ENCODE measurements at places on chromosomes 7 and 10. TPM values are rescaled to one million over a fixed set of nuclear protein-coding genes. Genes with fewer than 3 reads are reported as not detected.

The RET gene
- 3.3 TPM for total RNA-seq

The ZNF488 gene
- 1.3 TPM for total RNA-seq

The JCAD gene
- 23.5 TPM for total RNA-seq

- DNase-seq = no peak
- no peaks in the 10 kb centered on the region for H3K4me1 ChIP-seq
- H3K27me3 ChIP-seq = no peaks in the 10 kb centered on the region
- no peak overlapping the region for H3K4me3 ChIP-seq
These were observed 39.0 kb downstream of the CABCOCO1 start for GRCh38 chr10:61701706-61702105.

GRCh38 chr10:49527850-49528249 is 11.1 kb downstream of the ERCC6 start:
- DNase-seq = no peak
- no peaks in the 10 kb centered on the region for H3K27me3 ChIP-seq
- no peak overlapping the region for H3K27ac ChIP-seq
- peaks cover 12% of the 10 kb centered on the region for H3K36me3 ChIP-seq

GRCh38 chr7:2870471-2870931 is 26.4 kb upstream of the GNA12 start:
- H3K27ac ChIP-seq = no peak overlapping the region
- no peaks in the 10 kb centered on the region for H3K36me3 ChIP-seq

- H3K4me1 ChIP-seq = no peaks in the 10 kb centered on the region
- no peaks in the 10 kb centered on the region for H3K36me3 ChIP-seq
- no peaks in the 10 kb centered on the region for H3K27me3 ChIP-seq
- DNase-seq = no peak
- H3K27ac ChIP-seq = no peak overlapping the region
These were observed 2.0 kb upstream of the AASS start for GRCh38 chr7:122145937-122146645.

DNA sequence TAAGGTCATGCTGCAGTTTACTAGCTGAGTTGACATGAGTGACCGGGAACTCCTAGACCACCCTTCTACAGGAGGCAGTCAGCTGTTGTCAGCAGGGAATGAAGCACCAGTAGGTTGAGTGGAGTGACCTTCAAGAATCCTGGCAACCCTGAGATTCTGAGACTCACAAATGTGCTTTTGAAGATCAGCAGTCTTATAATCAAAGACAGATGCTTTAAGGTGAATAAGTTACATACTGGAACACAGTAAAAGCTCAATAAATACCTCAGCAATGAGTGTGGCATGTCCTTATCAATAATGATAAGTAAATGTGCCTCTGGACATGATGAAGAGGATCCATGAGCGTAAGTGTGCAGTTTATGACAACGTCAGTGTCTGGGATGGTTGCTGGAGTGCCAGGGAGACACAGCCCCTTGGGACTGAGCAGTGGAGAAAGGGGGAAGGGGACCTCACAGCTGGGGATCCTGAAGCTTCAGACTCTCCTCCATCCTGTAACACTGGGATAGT is 11.9 kb upstream of the OR6V1 start:
- no peak overlapping the region for H3K27ac ChIP-seq
- H3K4me3 ChIP-seq = no peak overlapping the region
- H3K4me1 ChIP-seq = no peaks in the 10 kb centered on the region
- H3K36me3 ChIP-seq = no peaks in the 10 kb centered on the region

GRCh38 chr10:52284416-52285013 is 29.6 kb upstream of the DKK1 start:
- H3K4me1 ChIP-seq = no peaks in the 10 kb centered on the region
- no peak overlapping the region for H3K27ac ChIP-seq
- DNase-seq = no peak
- no peaks in the 10 kb centered on the region for H3K27me3 ChIP-seq
- H3K4me3 ChIP-seq = no peak overlapping the region

DNA sequence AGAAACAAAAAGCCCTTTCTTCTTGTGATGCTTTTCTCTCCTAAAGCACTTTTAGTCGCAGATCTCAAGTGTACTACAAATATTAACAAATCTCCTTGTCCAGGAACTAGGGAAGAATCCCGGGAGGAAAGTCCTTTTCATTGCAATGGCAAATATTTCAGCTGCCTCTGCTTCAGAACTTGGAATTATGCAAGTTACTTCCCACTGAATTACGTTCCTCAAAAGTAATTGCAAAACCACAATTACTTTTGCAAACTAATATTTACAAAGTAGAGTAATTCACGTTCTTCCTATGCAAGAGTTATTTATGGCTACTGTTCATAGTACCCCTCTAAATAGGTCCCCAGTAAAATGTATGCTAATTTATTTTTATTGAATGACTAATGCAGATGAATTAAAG is 14.5 kb downstream of the PRKCQ start:
- H3K27ac ChIP-seq = no peak overlapping the region
- H3K27me3 ChIP-seq = no peaks in the 10 kb centered on the region
- no peaks in the 10 kb centered on the region for H3K36me3 ChIP-seq
- DNase-seq = no peak
- H3K4me3 ChIP-seq = no peak overlapping the region

DNA sequence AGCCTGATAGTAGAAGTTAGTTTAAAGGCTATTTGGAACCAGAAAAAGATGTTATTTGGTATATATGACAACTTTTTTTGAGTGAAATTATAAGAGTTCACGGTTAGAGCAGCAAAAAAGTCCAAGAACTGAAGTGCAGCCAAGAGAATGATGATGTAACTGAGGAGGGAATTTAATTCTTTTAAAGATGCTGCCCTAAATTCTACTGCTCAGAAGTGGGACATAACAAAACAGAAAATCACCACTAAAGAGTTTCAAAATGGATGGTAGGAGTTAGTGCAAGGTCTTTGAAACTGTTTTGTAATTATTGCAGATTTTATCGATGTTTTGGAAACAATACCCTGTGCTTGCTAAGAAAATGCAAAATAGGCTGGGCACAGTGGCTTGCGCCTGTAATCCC is 6.5 kb downstream of the SAMD8 start:
- no peaks in the 10 kb centered on the region for H3K36me3 ChIP-seq
- no peaks in the 10 kb centered on the region for H3K27me3 ChIP-seq
- H3K27ac ChIP-seq = no peak overlapping the region
- no peak overlapping the region for H3K4me3 ChIP-seq
- H3K4me1 ChIP-seq = no peaks in the 10 kb centered on the region

GRCh38 chr7:30159163-30159562 is 24.4 kb downstream of the MTURN start:
- peak; percentile 69 for DNase-seq
- H3K4me3 ChIP-seq = no peak overlapping the region
- H3K27ac ChIP-seq = no peak overlapping the region
- no peaks in the 10 kb centered on the region for H3K36me3 ChIP-seq

DNA sequence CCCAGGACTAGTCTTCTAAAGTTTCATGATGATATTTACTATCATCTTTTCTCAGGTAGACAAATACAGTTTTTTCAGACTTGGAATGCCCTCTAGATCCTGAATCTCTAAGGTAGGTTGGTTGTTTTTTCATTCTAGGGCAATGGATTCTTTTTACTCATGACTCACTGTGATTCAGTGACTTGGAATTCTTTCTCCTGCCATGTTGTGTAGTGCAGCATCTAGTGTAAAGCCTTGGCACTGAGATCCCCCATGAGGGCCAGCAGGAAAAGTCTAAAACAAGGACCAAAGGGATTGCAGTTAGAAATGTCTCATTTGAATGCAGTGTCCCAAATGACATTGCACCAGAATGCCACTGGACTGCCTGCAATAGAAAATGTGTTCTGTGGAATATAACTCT is 430.4 kb downstream of the NEBL start:
- no peak for DNase-seq
- H3K27me3 ChIP-seq = no peaks in the 10 kb centered on the region
- H3K27ac ChIP-seq = no peak overlapping the region

DNA sequence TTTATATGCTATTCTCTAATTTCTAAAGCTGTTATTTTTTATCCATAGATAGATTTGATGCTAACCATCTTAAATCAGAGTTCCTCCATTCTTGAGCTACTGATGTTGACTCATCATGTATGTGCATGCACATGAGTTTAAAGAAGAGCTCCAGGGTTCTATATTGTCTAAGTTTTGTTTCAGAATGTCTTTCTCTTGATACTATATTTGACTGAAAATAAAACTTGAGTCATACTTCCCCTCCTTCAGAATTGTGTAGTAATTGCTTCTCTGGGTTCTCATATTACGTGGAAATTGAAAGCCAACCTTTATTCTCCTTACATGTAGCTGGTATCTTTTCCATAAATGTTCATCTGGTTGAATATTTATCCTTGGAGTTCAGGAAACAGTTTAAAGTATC is 89.4 kb downstream of the LRRTM3 start:
- H3K27me3 ChIP-seq = no peaks in the 10 kb centered on the region
- H3K4me1 ChIP-seq = no peaks in the 10 kb centered on the region
- no peak overlapping the region for H3K27ac ChIP-seq
- DNase-seq = no peak
- H3K36me3 ChIP-seq = no peaks in the 10 kb centered on the region

DNA sequence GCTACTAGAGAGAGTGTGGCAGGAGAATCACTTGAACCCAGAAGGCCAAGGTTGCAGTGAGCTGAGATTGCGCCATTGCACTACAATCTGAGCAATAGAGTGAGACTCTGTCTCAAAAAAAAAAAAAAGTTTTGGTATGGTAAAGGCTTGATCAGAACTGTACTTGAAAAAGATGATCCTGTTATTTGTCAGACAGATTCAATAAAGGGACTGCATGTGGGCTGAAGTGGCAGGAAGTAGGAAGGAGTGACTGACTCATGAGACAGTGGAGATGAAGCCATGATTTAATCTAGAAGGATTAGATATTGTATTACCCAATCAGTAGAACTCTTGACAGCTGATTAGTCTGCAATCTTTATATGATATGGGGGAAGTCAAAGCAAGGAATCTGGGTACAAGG is 2.7 kb upstream of the TMEM254 start:
- no peaks in the 10 kb centered on the region for H3K36me3 ChIP-seq
- no peak overlapping the region for H3K4me3 ChIP-seq
- no peak for DNase-seq
- H3K4me1 ChIP-seq = peaks cover 4% of the 10 kb centered on the region
- no peaks in the 10 kb centered on the region for H3K27me3 ChIP-seq

- no peaks in the 10 kb centered on the region for H3K4me1 ChIP-seq
- H3K27ac ChIP-seq = no peak overlapping the region
- DNase-seq = no peak
- no peaks in the 10 kb centered on the region for H3K27me3 ChIP-seq
These were observed 111.5 kb upstream of the PHYHIPL start for GRCh38 chr10:59064759-59065539.

DNA sequence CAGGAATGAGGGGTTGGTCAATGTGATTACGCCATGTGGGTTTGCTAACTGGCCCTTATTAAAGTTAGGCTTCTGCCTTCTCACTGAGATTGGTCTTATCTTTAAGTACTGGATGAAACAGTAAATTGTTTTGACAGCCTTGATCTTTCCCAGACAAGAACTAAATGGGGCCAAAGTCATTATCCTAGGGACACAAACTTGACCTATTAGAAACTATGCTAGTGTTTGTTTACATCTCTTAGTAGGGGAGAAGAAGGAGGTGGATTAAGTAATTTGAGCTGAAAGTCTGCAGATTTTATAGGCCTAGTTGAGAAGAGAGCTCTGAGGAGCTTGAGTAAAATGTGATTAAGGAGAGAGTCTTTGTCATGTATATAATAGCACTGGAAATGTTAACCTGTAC is 386.9 kb downstream of the HTR7 start:
- no peak overlapping the region for H3K4me3 ChIP-seq
- no peaks in the 10 kb centered on the region for H3K27me3 ChIP-seq
- H3K27ac ChIP-seq = no peak overlapping the region
- no peaks in the 10 kb centered on the region for H3K4me1 ChIP-seq
- H3K36me3 ChIP-seq = no peaks in the 10 kb centered on the region

GRCh38 chr7:134315679-134316538 is 821 bp downstream of the SLC35B4 start:
- DNase-seq = no peak
- H3K27me3 ChIP-seq = no peaks in the 10 kb centered on the region
- H3K36me3 ChIP-seq = no peaks in the 10 kb centered on the region
- peak overlapping the region; percentile 74 for H3K27ac ChIP-seq

- no peaks in the 10 kb centered on the region for H3K27me3 ChIP-seq
- H3K27ac ChIP-seq = no peak overlapping the region
- H3K4me3 ChIP-seq = no peak overlapping the region
These were observed 123.6 kb downstream of the RNLS start for GRCh38 chr10:88459530-88459929.

- no peaks in the 10 kb centered on the region for H3K36me3 ChIP-seq
- H3K27ac ChIP-seq = peak overlapping the region; percentile 70
- H3K4me3 ChIP-seq = peak overlapping the region; percentile 32
- no peaks in the 10 kb centered on the region for H3K4me1 ChIP-seq
- no peaks in the 10 kb centered on the region for H3K27me3 ChIP-seq
- DNase-seq = no peak
These were observed 42.5 kb downstream of the FOXK1 start for GRCh38 chr7:4724648-4725013.

- no peak for DNase-seq
- H3K27ac ChIP-seq = no peak overlapping the region
These were observed 36.6 kb upstream of the LEP start for GRCh38 chr7:128204455-128204854.

DNA sequence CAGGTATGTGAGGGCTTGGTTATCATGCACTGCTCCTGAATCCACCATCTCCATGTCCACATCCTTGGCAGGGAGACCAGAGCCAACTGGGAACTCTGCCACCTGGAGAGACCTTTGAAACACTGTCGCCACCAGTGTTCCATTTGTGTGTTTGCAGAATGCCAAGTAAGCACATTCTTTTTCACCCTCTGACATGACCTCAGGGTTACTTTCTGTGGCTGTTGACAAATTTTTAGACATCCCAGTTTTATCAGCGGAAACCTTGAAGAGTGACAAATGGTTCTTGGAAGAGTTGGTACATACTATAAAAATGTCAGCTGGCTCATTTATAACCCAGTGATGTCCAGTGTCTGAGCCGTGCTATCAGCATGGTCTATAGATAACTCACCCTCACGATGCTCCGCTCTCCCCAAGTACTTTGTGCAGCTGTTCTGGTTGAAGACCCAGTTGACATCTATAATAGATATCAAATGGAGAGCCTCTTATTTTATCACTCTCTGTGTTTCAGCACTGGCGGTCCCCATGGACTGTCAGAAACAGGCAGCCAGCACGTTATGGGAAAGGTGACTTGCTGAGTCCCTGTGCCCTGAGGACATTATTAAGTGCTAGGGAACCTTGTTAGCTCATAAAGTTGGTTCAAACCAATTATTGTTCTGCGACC is 563.1 kb upstream of the GALNT17 start:
- peak; percentile 71 for DNase-seq
- no peak overlapping the region for H3K4me3 ChIP-seq
- H3K36me3 ChIP-seq = no peaks in the 10 kb centered on the region
- no peaks in the 10 kb centered on the region for H3K27me3 ChIP-seq

- no peaks in the 10 kb centered on the region for H3K27me3 ChIP-seq
- no peaks in the 10 kb centered on the region for H3K36me3 ChIP-seq
- no peak overlapping the region for H3K4me3 ChIP-seq
- no peak overlapping the region for H3K27ac ChIP-seq
- H3K4me1 ChIP-seq = no peaks in the 10 kb centered on the region
These were observed 52.5 kb upstream of the UNC5B start for GRCh38 chr10:71159892-71160291.

Measured in colonic mucosa (tissue), 4 donors.